ENCODE measurements at places on chromosomes 3 and 15.

- DNase-seq = no peak
Observed at GRCh38 chr3:117618462-117618861, 908.9 kb downstream of the TUSC7 start.

DNA sequence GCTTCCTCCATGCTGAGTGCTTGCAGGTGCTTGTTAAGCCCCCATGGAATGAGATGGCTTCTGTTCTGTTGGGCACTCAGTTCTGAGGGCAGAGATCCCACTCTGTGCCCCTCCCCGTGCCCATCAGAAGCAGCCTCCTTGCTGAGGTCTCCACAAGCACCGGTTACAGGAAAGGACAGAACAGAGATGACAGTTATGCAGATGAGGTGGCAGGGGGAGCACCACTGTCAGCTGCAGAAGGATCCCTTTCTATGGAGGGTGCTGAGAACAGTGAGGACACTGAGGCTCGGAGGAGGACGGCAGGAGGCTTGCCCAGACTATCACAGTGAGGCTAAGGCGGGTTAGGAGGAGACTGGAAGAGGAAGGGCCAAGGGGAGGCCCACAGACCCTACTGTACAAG, 12.4 kb downstream of the CACNA2D2 start:
- no peak for DNase-seq

GRCh38 chr15:63366451-63366850, 15.2 kb downstream of the CA12 start:
- DNase-seq = no peak

- DNase-seq = no peak
Observed at GRCh38 chr3:140843656-140844055, 98.0 kb upstream of the SLC25A36 start.

DNA sequence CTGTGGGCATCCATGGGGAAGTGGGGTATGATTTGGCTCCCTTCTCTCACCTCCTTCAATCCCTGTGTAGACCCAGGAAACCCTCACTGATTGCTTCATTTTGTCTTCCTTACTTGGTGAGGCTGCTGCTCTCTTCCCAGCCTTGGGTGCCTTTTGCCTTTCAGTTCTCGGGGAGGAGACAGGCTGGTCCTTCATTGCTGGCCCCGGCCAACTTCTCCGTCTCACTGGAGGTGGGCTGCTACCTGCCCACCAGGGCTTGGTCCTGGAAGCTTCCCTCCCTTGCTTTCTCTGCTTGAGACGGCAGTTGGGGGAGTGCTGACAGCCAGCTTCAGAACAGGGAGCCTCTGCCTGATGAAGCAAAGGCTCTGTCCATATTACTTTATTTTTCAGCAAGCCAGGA, 4.7 kb downstream of the FOXL2 start:
- DNase-seq = no peak

DNA sequence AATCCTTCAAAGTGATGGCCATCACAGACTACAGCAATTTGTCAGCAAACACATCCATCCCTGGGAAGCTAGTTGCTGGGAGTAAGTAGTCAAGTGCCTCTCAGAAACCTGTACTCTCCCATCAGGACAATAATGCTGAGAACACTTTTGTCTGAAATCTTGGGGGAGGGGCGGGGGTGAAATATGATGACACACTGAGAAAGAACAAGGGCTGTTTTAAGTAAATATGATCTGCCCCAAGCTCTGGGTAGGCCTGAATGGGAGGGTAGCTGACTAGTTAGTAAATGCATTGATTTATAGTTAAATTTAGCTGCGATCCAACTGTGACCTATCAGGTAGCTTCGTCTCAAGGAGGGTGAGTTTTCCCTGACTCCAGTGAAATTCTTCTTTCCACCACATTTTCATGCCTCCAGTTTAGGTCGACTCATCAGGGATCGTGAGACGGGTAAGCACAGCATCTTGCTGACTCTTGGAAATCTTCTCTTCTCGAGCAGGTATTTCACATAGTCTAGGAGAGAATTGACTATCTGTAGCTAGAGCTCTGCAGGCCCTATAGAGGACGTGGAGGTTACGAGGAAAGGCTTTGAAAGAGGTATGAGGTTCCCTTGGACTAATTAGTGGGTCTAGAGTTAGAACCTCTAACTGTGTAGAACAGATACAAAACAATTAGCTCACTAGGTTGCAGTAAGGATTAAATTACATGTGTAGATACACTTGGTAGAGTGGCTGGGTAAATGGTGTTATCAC, 213.4 kb upstream of the SLC2A2 start:
- no peak for DNase-seq

DNA sequence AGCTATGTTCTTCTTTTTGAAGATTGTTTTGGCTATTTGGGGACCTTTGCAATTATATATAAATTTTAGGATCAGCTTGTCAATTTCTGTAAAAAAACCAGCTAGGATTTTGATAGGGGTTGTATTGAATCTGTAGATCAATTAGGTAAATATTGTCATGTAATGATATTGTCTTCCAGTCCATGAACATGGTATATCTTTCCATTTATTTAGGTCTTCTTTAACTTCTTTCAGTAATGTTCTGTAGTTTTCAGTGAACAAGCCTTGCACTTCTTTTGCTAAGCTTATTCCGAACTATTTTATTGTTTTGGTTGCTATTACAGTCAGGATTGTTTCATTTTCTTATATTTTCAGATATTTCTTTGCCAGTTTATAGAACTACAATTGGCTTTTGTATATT, 175.8 kb upstream of the RARB start:
- no peak for DNase-seq

GRCh38 chr3:192772240-192772894, 45.0 kb upstream of the FGF12 start:
- DNase-seq = no peak

GRCh38 chr3:195239121-195239520, 31.8 kb downstream of the XXYLT1 start:
- DNase-seq = no peak

DNA sequence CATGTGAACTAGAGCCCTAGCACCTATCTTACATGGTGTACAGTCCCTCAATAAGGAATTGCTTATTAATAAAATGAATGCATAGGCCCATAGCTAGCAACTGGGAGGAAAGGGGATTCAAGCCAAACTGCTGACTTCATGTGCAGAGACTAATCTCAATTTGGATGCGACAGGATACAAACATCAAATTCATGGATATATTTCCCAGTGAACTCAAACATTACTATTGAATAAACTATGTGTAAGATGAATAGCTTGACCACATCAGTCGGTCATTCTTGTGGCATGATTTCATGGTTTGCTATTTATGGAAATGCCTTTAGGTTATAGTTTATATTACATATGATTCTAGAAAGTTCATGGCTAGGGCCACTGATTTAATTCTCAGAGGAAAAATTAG, 268.6 kb upstream of the SLITRK3 start:
- DNase-seq = no peak

- no peak for DNase-seq
Observed at GRCh38 chr15:56351957-56352506, 13.2 kb upstream of the TEX9 start.

DNA sequence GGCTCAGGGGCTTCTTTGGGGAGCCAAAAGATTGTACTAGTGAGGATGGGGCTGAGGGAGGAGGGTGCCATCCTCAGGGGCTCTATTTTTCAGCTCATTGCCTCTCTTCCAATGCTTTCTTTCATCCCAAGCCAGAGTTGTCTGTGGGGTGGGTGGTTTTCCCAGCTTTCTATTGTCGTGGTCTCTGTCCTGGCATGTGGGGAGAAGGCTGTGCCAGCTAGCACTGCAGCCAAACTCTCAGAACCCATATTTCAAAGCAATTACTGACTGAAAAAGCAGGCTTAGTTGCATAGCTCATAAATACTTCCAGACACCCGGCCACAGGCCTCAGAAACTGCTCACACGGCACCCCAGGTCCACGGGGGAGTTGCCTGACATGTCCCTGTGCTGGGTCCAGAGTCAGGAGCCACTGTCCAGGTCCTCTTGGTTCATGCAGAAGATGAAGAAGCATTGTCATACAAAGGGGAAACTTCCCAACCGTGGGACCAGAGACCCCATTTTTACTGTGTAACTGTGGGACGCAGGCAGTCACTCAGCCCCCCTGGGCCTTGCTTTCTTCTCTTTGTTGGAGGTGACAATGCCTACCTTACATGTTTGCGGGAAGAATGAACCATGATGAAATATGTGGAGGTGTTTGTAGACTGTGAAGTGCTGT, 27.6 kb downstream of the FGD5 start:
- no peak for DNase-seq

DNA sequence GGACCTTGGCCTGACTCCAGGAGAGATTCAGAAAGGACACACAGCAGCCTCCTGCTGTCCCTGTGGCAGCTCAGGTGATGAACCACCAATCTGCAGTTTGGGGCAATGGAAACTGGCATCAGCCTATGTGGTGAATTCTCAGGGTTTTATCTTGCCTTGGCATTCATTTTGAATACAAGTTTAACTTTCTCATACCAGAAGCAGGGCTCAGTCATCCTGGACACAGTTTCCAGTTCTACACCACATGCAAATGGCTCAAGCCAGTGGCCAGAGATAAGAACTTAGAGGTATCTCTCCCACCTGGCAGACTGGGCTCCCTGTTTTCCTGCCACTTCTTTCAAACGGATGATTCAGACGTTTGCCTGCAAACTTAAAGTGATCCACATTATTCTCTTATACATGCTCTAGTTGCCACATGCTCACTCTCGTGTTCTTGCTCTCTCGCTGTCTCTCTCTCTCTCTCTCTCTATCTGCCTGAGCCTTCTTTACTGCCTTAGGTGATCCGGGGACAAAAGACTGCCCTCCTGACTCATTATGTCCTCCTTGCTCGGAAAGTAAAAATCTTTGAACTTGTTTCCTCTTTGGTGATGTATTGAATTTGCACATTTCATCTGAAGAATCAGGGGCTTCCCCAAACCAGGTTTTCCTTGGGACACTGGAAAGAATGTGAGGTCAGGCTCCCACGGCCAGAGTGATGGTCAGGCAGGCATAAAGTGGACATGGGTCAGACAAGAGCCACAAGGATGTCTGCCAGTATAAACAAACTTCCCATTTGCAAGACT, 99.6 kb upstream of the STT3B start:
- DNase-seq = no peak

GRCh38 chr3:60669636-60670035, 581.6 kb downstream of the FHIT start:
- DNase-seq = no peak

DNA sequence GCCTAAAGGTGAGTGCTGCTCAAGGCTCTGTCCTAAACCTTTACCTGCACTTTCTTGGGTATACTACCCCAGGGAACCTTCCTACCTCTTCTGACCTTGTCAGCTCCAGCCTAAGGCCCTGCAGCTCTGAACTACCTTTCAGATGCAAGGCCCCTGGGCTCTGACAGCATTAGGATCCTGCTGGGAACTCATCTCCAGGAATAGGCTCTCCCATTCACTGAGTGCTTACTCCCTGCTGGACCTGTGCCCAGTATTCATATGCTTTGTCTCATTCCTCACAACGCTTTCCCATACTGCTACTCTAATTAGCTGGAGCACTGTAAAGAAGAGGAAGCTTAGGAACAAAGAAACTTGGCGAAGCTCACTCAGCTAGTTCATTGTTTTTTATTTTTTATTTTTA, 53.8 kb upstream of the RAB6B start:
- DNase-seq = no peak

- DNase-seq = no peak
Observed at GRCh38 chr15:35663956-35664355, 118.0 kb upstream of the DPH6 start.

GRCh38 chr3:104596054-104596453, 770.7 kb upstream of the ALCAM start:
- DNase-seq = no peak

DNA sequence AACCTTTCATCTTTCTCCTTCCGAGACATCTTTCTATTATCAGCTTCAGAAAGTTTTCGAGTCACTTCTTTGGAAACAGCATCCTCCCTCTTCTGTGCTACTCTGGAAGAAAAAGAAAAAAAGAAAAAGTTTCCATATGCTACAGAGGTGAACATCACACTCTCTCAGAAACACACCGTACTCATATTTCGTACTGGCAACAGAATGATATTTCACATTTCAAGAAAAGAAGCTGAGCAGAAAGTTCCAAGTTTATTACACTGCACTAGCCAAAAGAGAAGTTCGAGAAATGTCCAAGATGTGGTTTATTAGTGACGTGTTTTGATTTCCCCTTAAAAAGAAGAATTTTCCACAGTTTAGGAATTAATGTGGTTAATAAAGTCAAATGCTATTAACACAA, 6.0 kb downstream of the SSR3 start:
- DNase-seq = no peak

GRCh38 chr3:119304201-119304713, 10.1 kb downstream of the ARHGAP31 start:
- DNase-seq = no peak

- no peak for DNase-seq
Observed at GRCh38 chr3:170480111-170480510, 61.4 kb downstream of the CLDN11 start.

GRCh38 chr15:82646250-82647044, 716 bp downstream of the CPEB1 start:
- DNase-seq = no peak

- DNase-seq = no peak
Observed at GRCh38 chr15:77738038-77738370, 105.3 kb upstream of the LINGO1 start.

- DNase-seq = no peak
Observed at GRCh38 chr15:77329202-77329601, 90.7 kb downstream of the PEAK1 start.

GRCh38 chr3:171056528-171056927, 30.0 kb upstream of the SLC2A2 start:
- no peak for DNase-seq

- no peak for DNase-seq
Observed at GRCh38 chr3:131193641-131194238, 167.1 kb downstream of the NEK11 start.

DNA sequence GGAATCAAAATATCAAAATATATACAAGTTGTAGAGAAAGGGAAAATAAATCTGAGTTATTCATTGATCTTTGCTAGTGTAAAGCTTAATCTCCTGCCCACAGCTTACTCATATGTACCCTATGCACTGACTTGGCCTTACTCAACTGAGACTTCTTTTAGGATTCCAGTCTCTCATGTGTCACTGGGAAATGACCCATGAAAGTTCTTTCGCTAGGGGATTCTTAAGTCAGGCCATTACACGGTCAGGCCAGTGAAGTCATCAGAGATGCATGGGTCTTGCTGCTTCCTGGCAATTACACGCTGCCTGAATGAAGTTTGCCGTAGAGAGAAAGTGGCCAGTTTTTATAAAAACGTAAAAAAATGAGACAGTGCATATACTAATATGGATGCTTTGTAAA, 20.7 kb upstream of the LPP start:
- no peak for DNase-seq

DNA sequence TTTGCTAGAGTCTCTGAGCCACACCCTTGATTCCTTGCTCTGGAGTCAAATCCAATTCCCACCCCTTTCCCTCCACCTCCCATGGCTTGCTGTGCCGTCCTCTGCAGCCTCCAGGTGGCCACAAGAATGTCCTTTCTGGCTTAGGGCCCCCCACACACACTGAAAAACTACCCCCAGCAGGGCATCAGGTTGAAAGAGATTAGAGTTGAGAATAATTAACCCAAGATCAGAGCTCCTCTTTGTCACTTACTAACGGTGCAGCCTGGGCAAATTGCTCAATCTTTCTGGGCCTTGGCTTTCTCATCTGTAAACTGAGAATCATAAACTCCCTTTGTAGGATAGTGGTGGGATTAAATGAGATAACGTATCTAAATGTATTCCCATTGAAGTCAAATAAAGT, 78.5 kb downstream of the MRPL46 start:
- no peak for DNase-seq

GRCh38 chr3:191100516-191100915, 98.5 kb upstream of the OSTN start:
- DNase-seq = no peak

GRCh38 chr3:33391255-33391995, 48.8 kb downstream of the UBP1 start:
- DNase-seq = no peak

- no peak for DNase-seq
Observed at GRCh38 chr3:195117978-195118581, 152.9 kb downstream of the XXYLT1 start.
